ENCODE measurements at places on chromosomes 1 and 21.

DNA sequence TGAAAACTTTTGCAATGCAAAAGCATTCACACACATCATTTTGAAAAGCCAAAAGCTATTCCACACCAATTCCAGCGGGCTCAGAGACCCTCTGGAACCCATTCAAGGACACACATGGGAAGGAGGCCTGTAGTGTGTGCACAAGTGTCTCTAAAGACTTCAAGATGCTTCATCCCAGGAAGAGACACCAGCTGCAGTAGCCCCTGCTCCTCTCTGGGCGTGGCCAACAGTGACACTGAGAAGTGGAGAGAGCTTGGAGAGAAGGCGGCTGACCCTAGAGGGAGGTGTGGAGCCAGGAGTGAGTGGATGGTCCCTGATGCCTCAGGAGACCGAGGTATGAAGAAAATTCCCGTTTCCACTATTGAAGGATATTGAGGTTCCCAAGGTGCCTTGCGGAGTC is 14.9 kb upstream of the TNNI1 start:
- no peak for DNase-seq

DNA sequence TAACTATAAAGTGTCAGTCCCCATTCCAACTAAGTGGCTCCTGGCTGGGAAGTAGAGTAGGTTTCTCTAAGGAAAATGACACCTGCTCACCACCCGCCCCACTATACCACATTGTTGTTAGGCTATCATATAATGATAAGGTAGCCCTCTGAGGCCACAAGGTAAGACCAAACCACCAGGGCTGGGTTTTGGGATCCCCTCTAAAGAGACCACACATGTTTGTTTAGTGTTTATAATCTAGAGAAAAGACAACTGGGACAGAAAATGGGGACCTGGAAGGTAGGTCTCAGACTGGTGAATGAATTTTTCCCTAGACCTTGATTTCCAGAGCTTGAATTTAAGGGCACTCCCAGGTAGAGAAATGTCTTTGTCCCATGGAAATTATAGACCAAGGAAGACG is 15.2 kb downstream of the AKIRIN1 start:
- DNase-seq: no peak

- no peak for DNase-seq
These were observed 381.1 kb upstream of the PKN2 start for GRCh38 chr1:88302843-88303486.

DNA sequence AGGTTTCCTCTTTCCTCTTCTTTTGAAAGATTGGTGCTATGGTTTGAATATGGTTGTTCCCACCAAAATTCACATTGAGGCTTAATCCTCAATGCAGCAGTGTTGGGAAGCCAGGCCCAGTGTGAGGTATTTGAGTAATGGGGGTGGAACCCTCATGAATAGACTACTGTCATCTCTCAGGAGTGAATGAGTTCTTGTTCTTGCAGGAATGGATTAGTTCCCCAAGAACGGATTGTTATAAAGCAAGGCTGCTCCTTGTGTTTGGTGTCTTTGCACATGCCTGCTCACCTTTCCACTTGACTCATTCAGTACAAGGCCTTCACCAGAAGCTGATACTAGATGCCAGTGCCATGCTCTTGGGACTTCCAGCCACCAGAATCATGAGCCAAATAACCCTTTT is 223.2 kb downstream of the BACH1 start:
- DNase-seq: no peak

GRCh38 chr1:50346621-50347020 is 76.6 kb downstream of the DMRTA2 start:
- no peak for DNase-seq

DNA sequence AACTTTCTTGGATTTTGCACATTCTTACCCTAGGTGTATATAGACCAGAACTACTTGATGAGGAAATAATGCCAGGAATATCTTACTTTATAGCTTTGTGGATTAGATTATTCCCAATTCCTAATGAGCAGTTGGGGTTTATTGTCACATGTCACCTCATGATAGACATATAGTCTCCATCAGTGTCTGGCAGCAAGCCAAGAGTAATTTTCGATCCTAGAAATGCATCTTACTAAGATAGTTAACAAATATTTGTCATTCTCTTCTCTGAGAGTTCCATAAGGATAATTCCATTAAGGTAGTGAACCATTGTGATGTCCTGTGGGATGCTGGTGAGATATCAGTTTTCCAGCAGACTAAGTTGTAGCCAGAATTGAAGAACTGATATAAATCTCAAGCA is 1282.9 kb upstream of the B3GALT2 start:
- no peak for DNase-seq

- no peak for DNase-seq
These were observed 150.6 kb downstream of the GABPA start for GRCh38 chr21:25885405-25885804.

DNA sequence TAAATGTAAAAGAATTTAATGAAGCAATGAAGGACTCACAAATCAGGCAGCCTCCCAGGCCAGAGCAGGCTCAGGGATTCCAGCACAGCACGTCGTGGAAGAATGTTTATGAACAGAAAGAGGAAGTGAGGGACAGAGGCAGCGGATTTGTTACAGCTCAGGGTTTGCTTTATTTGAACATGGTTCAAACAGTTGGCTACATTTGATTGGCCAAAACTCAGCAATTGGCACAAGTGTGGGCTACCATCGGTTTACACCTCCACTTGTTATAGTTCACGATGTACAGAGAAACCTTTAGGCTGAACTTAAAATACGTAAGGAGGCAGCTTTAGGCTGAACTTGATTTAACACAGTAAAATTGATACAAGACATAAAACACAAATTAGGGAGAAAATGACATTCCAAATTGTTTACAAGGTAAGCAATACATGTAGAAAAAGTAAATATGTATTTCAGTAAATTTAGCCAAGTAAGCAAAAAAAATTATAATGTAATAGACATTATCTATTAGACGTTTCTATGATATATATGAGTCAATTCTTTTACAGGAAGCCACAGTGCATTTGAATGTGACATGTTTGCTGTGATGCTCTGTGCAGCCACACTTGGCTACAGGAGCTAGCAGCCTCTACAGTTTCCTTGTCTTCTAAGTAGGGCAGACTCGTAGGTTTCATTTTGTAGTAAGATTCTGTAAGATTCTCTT is 126.5 kb downstream of the ADSS2 start:
- DNase-seq: no peak

DNA sequence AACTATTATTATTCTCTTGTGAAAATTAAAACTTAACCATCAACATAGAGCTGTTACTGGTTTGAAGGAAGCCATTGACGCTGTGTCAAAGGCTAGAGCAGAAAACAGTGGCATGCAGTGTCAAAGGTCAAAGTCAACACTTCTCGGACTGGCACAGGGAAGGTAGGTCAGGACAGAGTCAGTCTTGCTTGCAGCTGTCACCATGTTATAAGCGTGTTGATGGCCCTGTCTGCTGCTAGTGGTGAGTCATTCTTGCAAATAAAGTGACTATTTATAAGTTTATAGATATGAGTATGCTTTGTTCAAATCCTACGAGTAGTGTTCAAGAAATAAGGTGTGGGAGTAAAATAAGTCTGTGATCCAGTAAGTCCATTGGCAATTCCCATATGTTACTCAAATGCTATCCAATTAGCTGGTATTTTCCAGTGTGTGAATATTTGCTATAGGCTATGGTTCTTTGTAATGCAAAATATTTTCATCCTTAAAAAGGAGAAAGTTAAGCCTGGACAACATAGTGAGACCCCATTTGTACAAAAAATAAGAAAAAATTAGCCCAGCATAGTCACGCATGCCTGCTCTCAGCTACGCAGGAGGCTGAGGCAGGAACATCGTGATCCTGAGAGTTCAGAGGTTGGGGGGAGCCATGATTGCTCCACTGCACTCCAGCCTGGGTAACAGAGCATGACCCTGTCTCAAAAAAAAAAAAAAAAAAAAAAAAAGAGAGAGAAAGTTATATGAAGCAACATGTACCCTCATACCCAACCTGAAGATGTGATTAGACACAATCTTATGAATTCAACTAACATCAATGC is 26.3 kb upstream of the TINAGL1 start:
- DNase-seq: no peak

- DNase-seq: no peak
These were observed 95.1 kb upstream of the ARHGEF16 start for GRCh38 chr1:3359351-3359750.

GRCh38 chr1:19651141-19651737 is 7.1 kb downstream of the NBL1 start:
- no peak for DNase-seq

GRCh38 chr1:21814241-21814918 is 2.3 kb downstream of the LDLRAD2 start:
- DNase-seq: no peak

DNA sequence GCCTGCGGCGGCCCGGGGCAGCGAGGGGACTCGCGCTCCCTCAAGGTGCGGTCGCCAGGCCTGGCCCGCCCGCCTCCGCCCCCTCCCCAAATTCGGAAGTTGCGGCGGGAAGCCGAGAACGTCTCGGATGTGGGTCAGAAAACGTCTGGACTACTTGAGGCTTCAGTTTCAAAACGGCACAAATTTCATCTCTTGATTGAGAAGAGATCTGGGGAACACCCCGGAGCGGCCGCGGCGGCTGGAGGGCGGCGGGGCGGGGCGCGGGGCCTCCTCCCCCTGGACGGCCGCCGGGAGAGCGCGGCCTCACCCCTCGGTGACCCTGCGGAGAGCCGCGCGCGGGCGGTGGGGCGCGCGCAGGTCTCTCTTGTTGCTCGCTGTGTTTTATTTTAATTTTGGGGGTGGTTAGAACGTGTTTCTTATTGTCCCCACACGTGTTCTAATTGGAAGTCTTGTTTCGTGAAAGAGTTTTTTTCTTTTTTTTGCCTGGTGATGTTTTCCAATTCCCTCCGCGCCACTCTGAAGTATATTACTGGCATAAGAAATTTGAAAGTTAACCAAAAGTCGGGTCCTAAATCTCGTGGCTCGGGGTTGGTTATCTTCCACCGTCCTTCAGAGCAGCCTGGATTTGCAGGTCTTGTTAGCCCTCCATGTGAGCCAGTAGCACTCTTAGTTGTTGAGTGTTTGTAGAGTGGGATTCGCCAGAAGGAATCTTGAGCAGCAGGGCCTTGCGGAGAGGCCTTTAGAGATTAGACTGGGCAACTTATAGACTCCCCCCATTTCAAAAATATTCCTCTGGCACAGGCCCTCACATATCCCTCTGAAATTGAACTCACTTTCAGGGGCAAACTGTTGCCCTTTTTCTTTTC is 749 bp downstream of the PCBP3 start:
- DNase-seq: no peak

GRCh38 chr1:58513956-58514355 is 32.6 kb downstream of the OMA1 start:
- no peak for DNase-seq

GRCh38 chr1:46246548-46247435 is 771 bp upstream of the RAD54L start:
- DNase-seq: no peak

DNA sequence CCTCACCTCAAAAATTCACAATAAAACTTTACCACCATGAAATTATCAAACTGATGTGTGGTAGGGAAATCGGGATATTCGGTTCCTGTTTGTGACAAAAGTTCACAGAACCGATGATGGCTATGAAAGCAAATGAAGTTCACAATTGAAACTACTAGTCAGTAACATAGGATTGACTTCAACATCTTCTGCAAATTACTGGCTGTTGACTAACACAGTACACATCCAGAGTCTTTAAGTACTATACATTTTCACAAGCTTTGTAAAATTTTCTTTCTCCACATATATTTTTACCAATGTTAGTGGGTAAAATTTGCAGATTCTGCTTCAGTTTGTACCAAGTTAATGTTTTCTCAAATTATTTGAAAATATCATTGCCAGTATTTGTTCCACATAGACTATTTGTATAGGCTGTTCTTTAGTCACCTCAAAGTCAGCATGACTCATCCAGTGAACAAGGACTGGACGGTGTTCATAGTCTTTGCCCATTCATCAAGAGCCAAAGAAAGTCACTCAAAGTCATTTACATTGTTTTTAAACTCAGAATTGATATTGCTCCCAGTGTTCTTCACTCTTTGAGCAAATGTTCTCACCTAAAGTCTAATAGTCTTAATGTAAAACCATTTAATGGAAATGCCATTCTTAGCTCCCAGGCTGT is 213.4 kb downstream of the USP25 start:
- no peak for DNase-seq

DNA sequence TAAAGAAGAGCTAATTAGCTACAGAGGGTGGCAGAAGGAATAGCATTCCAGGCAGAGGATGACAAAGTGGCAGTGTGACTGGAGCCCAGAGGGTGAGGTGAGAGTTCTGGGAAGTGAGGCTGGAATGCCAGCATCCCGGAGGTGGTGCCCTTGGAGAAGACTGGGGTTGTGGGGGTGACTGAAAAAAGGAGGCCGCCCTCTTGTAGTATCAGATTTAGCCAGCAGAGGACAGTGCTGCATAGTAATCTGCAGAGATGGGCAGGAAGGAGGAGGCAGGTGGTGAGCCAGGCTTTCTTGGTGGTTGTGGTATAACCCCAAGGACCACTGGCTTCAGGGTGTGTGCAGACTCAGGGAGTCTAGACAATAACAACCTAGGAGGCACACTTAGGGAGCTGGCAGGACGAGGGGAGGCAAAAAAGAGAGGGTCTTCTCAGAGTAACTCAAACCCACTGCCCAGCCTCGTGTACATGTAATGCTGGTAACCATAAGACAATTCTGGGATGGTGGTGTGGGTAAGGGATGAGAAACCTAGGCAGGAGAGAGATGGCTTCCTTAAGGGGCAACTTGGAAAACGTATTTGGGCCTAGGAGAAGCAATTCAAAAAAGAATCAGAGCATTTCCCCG is 30.5 kb downstream of the MROH7 start:
- no peak for DNase-seq

GRCh38 chr1:61301824-61302657 is 219.7 kb downstream of the NFIA start:
- DNase-seq: no peak

GRCh38 chr1:1179983-1180861 is 6.5 kb downstream of the TTLL10 start:
- DNase-seq: no peak

- no peak for DNase-seq
These were observed 35.4 kb upstream of the CITED4 start for GRCh38 chr1:40897513-40897912.

- DNase-seq: no peak
These were observed 175.3 kb downstream of the MAGI3 start for GRCh38 chr1:113565621-113566020.

DNA sequence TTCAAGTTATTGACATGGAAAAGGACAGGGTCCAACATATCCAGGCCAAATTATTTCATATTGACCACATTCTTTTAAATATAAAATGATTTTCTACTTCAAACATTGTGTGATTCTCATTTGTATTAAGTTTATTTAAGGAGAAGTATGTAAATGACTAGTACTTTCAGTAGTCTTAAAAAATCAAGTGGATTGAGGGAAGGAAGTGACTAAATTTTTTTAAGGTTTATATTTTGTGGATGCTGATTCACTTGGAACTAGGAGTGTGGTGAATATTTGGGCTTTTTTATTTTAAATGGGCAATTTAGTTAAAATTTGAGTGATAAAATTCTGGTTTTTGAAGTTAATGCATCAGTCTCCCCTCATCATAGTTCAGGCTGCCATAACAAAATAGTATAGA is 10.1 kb downstream of the PRRC2C start:
- no peak for DNase-seq
